NK-92 treated with Interleukin-12 subunit alpha and Interleukin-12 subunit beta, amount 100 ng/mL, for 24 hours (cell line): ENCODE measurements at places on chromosomes 11 and 22.

DNA sequence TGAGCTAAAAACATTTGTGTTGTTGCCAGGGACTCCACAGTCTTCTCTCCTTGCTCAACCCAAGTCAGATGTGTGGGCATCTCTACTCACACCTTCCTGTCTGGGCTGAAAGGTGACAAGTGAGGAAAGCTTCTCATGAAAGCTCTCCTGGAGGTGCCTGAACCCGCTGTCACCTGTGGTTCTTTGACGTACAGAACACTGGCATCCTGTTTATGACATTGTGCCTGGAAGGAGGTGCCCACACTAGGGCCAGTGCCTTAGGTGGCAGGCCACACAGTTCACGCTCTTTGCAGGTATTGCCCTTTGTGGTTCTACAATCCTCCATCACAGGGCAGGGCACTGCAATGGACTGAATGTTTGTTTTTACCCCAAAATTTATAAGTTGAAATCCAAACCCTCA is 108.5 kb downstream of the CD44 start:
- DNase-seq: peak; percentile 57

GRCh38 chr11:27418356-27418755 is 54.2 kb downstream of the LGR4 start:
- DNase-seq: no peak

GRCh38 chr11:28969832-28970231 is 861.6 kb downstream of the METTL15 start:
- DNase-seq: no peak

- DNase-seq: no peak
These were observed at the start of gene SCT for GRCh38 chr11:626475-627307. Gene SCT (minus strand): TSS chr11:627181. CDS start chr11:627143, 38 bp downstream.

- DNase-seq: no peak
These were observed 2.9 kb upstream of the HTATIP2 start for GRCh38 chr11:20360650-20361049.

DNA sequence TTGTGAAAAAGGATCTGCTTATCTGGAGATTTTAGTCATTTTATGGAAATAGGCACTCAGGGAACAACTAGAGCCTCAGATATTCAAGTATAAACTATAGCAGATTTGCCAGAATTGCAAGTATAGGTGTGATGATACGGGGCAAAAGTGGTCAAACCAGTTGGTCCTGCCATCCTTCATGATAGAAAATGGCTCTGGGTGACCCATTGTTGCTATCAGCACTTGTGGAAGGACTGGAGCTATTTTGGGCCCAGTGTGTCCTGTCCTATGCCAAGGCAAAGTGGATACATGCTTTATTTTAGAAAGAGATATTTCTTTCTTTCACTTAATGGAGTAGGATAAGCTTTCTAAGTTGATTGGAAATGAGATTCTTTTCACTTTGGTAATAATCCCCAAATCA is 85.2 kb downstream of the PPP6R3 start:
- DNase-seq: no peak

DNA sequence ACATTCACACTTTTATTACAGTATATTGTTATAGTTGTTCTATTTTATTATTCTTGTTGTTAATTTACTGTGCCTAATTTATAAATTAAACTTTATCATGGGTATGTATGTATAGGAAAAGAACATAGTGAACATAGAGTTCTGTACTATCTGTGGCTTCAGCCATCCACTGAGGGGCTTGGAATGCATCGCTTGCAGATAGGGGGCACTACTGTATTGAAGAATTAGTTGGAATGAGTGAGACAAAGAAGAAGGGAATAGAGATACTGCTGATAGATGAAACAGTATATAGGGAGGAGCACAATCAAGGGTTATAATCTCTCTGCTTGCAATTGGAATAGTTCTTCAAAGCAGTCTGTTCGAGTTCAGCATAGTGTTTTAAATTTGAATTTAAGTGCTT is 432.2 kb downstream of the RAB38 start:
- no peak for DNase-seq

DNA sequence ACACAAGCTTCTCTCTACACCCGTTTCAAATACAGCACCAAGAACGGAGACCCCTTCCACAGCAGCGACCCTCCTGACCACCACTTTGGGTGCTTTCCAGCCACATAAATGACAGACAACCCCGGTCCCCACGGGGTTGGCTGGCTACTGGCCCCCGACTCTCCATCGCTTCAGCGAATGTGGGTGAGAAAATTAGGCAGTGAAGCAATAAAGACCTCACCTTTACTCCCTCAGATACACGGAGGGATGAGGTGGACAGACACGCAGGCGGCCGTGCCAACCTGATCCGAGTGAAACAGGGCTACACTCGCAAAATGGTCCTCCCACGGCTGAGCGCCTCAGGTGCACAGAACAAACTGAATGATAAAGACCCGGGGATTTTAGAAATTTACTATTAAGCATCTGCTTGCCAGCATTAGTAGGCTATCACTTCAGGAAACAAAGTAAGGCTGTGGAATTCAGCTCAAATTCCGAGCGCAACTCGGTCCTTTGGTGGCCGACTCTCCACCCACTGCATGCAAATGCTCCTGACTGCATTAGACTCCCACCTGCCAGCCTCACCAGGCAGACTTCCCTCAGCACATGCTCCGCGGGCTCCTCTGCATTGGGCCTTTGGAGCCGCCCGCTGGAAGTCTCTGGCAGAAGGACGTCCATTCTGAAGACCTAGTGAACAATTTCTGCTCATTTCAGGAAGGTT is 12.8 kb upstream of the EFCAB6 start:
- no peak for DNase-seq

DNA sequence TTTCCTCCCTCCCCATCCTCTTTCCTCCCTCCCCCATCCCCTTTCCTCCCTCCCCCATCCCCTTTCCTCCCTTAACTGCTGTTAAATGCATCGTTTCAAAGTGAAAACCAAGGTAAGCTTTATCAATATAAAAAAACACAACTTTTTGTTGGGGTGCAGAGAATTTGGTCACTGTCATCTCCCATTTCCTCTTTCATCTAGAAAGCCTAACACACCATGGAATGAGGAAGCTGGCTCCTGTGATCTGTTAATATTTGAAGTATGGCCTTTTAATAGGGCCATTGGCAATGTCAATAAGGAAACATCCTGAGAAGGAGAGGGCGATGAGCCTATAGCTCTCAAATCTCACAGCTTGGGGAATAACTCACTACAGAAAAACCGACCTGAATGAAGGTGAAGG is 7.0 kb downstream of the EXPH5 start:
- DNase-seq: no peak
